ENCODE measurements at places on chromosomes 11 and 22. TPM values are rescaled to one million over a fixed set of nuclear protein-coding genes. Genes with fewer than 3 reads are reported as not detected.

C1QTNF5 gene
- total RNA-seq: 53.2 TPM

UBQLN3 gene
- total RNA-seq: 0.13 TPM

GLB1L3 gene
- 0.32 TPM for total RNA-seq

HPX gene
- 2.2 TPM for total RNA-seq

RAG1 gene
- total RNA-seq: 0.86 TPM

KCNQ1 gene
- total RNA-seq: not detected

CFAP68 gene
- 9.8 TPM for total RNA-seq

OVCH2 gene
- not detected for total RNA-seq

MRGPRF gene
- total RNA-seq: 26.2 TPM

CCDC73 gene
- not detected for total RNA-seq

SLC22A12 gene
- total RNA-seq: not detected

ASPHD2 gene
- 2.6 TPM for total RNA-seq

VPS37C gene
- total RNA-seq: 16.6 TPM

SMPD1 gene
- total RNA-seq: 60.9 TPM

FLRT1 gene
- total RNA-seq: 0.11 TPM

OR52E1 gene
- not detected for total RNA-seq

ESAM gene
- 0.54 TPM for total RNA-seq

ATG13 gene
- 57.2 TPM for total RNA-seq

TRIM77 gene
- not detected for total RNA-seq

MS4A10 gene
- not detected for total RNA-seq

TEAD1 gene
- total RNA-seq: 145 TPM

Data from articular chondrocyte of knee joint (primary cell).